ENCODE measurements at places on chromosomes 13 and 19. TPM values are rescaled to one million over a fixed set of nuclear protein-coding genes. Genes with fewer than 3 reads are reported as not detected.

PCDH8 gene
- not detected for total RNA-seq

KCNN4 gene
- 0.26 TPM for total RNA-seq

BAX gene
- total RNA-seq: 68.2 TPM

TNFRSF19 gene
- total RNA-seq: 3.2 TPM

GPC6 gene
- 0.90 TPM for total RNA-seq

ARHGAP33 gene
- total RNA-seq: not detected

KLK14 gene
- not detected for total RNA-seq

OXGR1 gene
- total RNA-seq: not detected

NDUFA3 gene
- total RNA-seq: 6.1 TPM

RFPL4A gene
- not detected for total RNA-seq

P2RY11 gene
- total RNA-seq: 1.1 TPM

CYP4F12 gene
- total RNA-seq: 7.8 TPM

ELSPBP1 gene
- total RNA-seq: not detected

ZNF433 gene
- 5.5 TPM for total RNA-seq

FXYD1 gene
- total RNA-seq: not detected

MUC16 gene
- total RNA-seq: 0.26 TPM

ADGRE3 gene
- not detected for total RNA-seq

All from bronchial epithelial cell (primary cell).